ENCODE measurements at places on chromosomes 1 and 21.

DNA sequence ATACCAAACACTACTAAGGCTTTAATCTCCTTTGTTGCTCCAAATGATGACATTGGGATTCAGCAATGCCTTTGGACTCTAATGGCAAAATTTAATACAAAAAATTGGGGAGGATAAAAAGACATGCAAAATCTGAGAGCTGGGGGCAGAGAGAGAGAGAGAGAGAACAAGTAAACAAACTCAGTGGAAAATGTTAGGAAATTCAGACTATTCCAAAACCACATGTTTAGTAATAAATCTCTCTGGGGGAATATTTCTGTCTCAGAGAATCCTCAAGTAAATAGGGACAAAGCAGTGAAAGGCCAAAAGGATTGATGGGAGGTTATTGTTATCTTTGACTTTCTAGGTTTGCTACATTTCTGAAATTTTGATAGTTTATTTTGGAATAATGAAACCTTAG lies 65.7 kb downstream of the PLA2G4A start:
- DNase-seq = no peak

- DNase-seq = no peak
Observed at GRCh38 chr1:21703318-21703963, 34.3 kb upstream of the RAP1GAP start.

- no peak for DNase-seq
Observed at GRCh38 chr1:72635719-72636118, 353.4 kb upstream of the NEGR1 start.

GRCh38 chr1:51301844-51302162 lies 28.6 kb downstream of the TTC39A start:
- DNase-seq = no peak
